ENCODE measurements at places on chromosomes 5 and 9.

- no peak for DNase-seq
Observed at GRCh38 chr5:136192526-136193321, at the start of gene SMIM32. Gene SMIM32, minus strand, starts transcription at chr5:136193162. Its CDS starts 638 bp downstream, at chr5:136192524.

DNA sequence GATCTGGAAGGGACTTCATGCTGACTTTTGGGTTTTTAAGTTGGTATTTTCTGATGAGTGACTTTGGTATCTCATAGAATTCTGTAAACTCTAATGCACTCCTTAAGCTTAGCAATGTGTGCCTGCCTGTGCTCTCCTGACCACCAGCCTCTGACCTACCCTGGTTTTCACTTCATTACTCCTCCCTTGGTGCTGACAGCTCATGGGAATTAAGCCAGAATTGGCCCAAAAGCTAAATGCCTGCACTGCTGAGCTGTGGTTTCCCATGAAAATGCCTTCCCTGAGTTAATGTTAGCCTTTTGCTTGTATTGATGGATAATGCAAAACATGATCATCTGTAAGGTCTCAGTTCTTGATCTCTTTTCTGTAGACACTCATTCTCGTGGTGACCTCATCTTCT, 308.0 kb downstream of the DOCK8 start:
- DNase-seq: no peak

- peak; percentile 26 for DNase-seq
Observed at GRCh38 chr5:140295414-140295813, 7.5 kb downstream of the PFDN1 start.

GRCh38 chr9:8660383-8660782, 860.8 kb upstream of the DMAC1 start:
- no peak for DNase-seq

DNA sequence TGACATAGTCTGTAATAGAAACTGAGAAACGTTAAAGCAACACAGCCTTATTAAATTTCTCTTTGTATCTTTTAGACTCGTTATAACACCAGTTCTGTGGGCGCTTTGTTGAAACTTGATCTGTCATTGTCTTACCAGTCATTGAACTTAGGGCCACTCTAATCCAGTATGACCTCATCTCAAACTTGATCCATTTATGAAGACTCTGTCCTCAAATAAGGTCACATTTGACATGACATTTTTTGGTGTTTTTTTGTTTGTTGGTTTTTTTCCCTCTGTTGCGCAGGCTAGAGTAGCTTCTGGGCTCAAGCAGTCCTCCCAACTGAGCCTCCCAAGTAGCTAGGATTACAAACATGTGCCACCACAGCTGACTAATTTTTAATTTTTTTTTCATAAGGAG, 5.9 kb downstream of the APC start:
- no peak for DNase-seq

DNA sequence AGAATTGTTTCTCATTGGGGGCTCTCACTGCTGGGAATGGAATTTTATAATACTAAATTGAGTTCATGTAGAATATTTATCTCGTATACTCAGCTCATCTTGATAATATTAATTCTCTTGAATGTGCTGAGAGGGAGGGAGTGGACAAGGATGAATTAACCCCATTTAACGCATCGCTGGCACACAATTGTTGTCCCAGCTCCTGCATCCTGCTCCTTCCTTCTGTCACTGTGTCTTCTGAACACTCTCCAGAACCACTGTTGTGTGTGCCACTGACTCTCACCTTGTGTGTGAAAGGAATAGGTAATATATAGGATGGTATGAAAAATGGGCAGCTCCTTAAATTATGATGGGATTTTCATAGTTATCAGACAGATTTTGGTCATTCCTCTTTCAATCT, 267.3 kb downstream of the MTRR start:
- no peak for DNase-seq

- no peak for DNase-seq
Observed at GRCh38 chr5:43903129-43903528, 300.1 kb downstream of the NNT start.

DNA sequence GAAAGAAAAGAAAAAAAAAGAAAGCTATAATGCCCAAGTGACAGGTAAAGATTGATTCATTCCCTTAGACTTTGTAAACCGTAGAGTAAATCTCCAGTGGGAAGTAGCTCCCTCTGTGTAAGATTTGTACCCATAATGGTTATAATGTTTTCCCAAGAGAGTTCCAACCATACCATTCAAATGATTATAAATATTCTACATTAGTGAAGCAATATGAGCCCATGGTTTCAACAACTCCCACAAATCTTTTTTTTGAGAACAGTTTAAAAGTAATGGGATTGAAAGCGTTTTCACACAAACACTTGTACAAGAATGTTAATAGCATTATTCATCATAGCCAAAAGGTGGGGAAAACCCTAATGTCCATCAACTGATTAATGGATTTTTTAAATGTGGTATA, 58.0 kb downstream of the GRAMD2B start:
- DNase-seq: no peak

DNA sequence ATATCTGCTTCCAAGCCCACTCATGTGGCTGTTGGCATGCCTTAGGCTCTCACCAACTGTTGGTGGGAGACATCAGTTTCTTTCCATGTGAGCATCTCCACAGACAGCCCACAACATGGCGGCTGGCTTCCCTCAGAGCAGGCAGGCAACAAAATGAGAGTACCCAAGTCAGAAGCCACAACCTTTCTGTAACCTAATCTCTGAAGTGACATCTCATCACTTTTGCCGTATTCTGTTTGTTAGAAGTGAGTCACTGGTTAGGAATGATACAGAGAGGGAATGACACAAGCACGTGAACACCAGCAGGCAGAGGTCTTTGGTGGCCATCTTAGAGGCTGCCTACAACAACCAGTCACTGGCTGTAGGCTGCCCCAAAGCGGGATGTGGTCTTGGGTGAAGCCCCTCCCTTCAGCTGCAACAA, 88.6 kb upstream of the RASGRF2 start:
- no peak for DNase-seq

DNA sequence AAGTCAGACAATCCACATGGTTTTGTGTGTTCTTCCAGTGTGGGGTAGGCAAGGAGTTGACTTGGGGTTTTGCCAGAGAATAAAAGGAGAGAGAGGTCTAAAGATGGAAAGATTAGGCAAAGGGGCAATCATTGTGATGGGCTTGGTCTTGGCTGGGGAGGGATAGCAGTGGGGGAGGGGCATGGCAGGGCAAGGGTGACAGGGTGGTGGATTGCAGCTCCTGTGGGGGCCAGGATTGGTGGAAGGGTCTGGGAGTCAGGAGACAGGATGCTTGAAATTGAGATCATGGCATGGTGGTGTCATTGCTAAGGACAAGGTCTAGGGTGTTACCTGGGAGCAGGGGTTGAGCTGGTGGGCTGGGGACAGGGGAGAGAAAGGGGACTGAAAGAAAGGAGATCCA, 57.6 kb downstream of the ZNF618 start:
- DNase-seq: no peak

GRCh38 chr5:111345731-111346130, 121.5 kb downstream of the CAMK4 start:
- no peak for DNase-seq

DNA sequence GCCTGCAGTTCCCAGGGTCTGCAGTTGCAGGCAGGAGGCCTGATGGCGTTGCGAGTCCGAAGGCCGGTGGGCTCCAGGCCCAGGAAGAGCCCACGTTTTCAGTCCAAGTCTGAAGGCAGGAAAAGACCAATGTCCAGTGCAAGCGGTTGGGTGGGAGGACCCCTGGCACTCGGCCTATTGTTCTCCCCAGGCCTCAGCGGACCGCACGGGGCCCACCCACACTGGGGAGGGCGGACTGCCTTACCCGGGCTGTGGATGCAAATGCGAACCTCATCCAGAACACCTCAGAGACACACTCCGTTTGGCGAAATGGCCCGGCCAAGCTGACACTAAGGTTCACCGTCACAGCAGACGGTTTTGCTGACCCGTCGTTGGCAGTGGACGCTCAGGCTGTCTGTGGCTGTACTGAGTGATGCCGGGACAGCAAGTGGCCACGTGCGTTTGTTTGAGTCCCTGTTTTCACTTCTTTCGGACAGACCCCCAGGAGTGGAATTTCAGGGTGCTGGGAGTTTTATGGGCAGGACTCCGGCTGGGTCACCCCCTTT, 10.2 kb upstream of the SEC16A start:
- DNase-seq: no peak

DNA sequence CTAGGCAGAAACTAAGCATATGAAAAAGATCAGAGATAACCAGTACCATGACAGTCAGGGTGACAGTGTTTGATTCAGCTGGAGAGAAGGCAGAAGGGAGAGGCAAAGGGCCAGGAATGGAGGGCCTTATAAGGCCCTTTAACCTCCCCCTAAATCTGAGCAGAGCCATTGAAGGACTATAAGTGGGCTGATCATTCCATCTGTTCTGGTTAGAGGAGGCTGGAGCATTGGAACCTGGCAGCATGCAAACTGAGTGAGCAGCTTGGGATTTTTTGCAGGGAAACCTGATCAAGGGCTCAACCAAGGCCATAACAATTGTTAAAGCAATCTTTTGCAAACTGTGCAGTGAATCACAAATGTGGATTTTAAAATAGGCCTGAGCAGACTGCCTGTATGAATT, 174.5 kb upstream of the DAP start:
- no peak for DNase-seq

DNA sequence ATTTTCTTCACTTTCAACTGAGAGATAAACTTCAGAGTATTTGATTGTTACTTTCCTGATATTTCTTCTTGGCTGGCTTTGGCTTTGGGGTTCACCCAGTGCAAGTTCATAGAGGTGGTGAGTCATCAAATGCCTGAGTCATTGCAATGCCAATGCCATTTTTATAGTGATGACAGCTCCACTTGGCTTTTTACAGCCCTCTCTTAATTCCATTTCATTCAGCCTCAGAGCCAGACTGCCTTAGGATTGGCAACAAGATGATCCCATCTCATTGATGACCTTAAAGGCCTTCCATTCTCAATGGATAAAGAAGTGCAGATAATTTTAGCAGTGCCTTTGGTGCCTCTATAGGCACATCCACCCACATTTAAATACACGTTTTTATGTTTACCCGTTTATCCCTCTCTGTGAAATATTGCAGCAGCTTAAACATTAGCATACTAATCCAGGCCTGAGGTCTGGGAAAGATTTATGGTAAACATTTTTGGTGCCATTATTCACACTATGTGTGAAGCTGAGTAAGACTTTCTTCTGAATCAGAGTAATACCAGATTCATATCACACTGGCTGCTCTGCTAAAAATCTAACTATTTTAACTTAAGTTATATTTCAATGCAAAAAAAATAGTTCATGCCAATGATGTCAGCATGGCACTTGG, 88.9 kb upstream of the TYRP1 start:
- DNase-seq: no peak

DNA sequence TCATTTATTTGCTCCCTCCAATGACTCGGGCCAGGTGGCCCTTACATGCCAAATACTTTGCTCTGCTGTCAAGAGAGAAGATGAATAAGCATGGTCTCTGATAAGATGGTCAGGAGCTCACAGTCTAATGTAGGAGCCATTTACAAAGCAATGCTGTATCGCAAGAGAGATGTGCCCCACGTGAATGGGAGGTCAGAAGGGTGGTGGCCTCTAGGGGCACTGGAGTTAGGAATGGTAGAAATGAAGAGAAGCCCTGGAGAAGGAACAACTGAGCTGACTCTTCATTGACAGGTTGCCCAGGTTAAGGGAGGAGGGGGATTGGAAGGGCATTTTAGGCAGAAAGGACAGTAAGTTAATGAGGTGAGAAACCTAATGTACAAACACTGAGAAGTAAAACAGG, 286.5 kb downstream of the KCTD16 start:
- no peak for DNase-seq

DNA sequence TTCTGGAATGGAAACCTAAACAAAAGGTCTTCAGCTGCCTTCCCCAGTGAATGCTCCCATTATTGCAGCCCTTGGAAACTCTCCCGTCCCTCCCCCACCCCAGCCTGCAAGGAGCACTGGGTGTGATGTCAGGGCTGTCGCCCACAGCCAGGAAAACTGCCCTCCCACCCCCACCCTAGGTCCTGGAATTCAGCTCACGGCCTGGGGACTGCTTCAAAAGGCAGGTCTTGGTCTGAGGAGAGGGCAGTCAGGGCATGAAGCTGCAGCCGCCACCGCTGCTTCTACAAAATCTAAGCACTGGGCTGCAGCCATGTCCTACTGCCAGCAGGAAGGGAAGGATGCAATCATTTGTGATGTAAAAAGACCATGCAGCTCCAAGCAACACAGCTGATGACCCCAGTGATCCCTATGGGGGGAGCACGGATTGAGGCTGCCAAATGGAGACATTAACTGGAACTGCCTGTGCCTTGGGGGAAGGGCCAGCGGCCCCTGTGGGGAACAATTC, 11.4 kb downstream of the GRHPR start:
- no peak for DNase-seq

- DNase-seq: no peak
Observed at GRCh38 chr5:151139015-151139414, 18.6 kb downstream of the ANXA6 start.

GRCh38 chr9:24518545-24518944, 27.2 kb downstream of the IZUMO3 start:
- no peak for DNase-seq

- DNase-seq: no peak
Observed at GRCh38 chr9:137479892-137480685, 21.0 kb upstream of the NSMF start.

GRCh38 chr5:77620405-77620804, 18.1 kb downstream of the OTP start:
- DNase-seq: no peak

DNA sequence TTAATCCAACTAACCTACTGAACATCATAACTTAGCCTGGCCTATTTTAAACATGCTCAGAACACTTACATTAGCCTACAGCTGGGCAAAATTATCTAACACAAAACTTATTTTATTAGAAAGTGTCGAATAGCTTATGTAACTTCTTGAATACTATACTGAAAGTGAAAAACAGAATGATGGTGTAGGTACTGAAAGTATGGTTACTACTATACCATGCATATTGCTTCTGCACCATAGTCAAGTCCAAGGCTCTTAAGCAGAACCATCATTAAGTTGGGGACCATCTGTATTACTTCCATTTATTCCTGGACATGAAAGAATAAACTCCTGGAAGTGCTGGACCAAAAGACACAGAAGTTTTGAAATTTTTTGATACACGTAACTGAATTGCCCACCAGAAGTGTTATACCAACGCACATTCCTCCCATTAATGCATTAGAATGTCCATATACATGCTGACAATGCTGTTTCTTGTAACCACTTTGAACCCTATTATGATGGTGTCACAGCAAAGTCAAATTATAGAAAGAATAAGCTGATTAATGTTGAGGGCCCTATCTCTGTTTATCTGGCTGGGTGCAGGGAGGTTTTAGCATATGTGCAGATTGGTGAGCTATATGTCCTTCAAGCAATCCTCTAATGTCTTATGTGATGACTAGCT, 375.7 kb downstream of the ACTL7B start:
- DNase-seq: no peak

DNA sequence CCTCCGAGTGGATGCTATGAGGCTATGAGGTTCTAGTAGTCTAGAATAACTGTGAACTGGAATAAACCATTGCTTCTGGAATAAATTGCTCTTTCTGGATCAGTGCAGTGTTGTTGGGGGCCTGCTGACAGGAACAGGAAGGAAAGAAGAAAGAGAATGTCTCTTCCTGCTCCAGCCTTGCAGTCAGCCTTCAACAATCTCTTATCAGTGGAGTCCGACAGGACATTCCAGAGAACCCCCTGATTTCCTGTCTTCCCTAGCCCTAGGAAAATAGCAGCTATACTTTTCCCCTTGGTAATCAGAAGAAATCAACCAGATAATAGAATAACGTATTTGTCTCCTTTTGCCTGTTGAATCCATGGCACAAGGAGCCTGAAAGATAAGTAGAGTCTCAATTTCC, 55.4 kb downstream of the WDR36 start:
- DNase-seq: no peak

All from activated CD4-positive, alpha-beta T cell treated with anti-CD3 and anti-CD28 coated beads, Interleukin-2, amount 50 U/mL, for 1 hour (primary cell).